ENCODE measurements at places on chromosomes 7 and 10. TPM values are rescaled to one million over a fixed set of nuclear protein-coding genes. Genes with fewer than 3 reads are reported as not detected.

Gene MACC1
- total RNA-seq = 26.6 TPM

Gene HIBADH
- total RNA-seq = 14.2 TPM

Gene SPDYE5
- not detected for total RNA-seq

Gene PRSS37
- not detected for total RNA-seq

Gene CH25H
- not detected for total RNA-seq

Gene TLX1
- total RNA-seq = not detected

Gene LRRD1
- not detected for total RNA-seq

Gene PRKAR2B
- 0.48 TPM for total RNA-seq

Gene UBE2D1
- total RNA-seq = 13.4 TPM

Gene GIMAP8
- total RNA-seq = 6.2 TPM

Gene COL1A2
- total RNA-seq = 2.1 TPM

Gene NUTM2B
- not detected for total RNA-seq

Gene VSTM4
- not detected for total RNA-seq

- no peak for DNase-seq
These were observed 92.0 kb downstream of the ITGA8 start for GRCh38 chr10:15627617-15628196.

GRCh38 chr7:123557016-123557397 is 611 bp downstream of the NDUFA5 start:
- DNase-seq = no peak

DNA sequence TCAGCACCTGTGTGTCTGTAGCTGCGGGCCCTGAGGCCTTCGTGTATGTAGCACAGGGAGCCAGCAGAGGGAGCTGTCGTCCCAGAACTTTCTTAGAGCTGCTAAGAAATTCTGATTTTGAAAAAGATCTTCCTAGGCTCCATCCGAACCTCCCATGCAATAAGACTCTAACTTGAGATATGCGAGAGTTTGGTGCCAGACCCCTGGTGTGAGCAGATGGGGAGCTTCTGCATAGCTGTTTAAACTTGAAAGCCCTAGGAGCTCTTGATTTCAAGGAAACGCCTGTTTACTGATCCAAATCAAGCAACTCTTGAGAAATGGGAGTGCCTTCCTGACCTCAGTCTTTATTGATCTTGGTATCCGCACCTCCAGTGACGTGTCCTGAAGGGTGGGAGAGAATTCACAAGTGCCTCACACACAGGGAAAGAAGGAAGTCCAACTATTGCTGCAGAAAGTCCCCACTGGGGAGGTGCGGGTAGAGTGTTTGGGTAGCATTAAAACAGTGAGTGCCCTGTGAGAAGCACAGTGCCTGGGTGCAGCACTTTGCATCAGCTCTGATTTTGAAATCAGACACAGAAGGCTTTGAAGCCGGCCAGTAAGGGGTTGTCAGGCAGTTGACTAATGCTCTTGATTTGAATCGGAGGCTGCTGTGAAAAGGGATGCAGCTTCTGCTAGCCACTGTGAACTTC is 66.4 kb upstream of the STRIP2 start:
- peak; percentile 57 for DNase-seq

- no peak for DNase-seq
These were observed 157.4 kb upstream of the MAGI2 start for GRCh38 chr7:79610748-79611304.

DNA sequence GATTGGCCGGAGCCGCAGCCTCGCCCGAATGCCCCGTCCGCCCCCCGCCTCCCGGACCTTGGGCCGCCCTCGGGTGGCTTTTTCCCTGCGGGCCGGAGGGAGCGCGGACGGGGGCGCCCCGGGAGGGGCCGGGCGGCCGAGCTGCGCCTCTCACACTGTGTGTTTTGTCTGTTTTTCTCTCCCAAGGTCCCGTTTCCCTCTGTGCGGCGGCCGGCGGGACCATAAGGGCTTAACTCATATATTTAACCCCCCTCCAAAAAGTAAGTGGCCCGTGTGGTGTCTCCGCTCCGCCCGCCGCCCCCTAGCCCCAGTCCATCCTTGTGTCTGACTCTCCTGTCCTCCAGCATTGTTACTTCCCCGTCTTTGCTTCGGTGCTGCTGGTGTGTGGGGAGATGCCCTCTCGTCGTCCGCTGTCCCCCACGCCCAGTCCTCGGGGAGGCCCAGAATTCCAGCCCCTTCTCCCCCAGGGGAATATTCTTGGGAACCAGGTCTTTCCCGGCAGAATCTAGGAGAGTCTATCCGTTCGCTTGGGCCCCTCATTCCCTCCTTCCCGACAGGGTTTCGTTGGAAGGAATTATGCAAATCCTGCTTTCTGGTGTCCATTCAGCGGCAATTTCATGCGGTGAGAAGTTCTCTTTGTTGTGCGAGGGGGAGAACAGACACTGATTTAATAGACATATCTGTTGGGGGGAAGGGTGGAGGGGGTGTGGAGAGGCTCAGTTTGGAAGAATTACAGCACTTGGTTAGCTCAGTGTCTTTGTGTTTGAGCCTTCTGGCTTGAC is 1.3 kb downstream of the LCOR start:
- DNase-seq = no peak

DNA sequence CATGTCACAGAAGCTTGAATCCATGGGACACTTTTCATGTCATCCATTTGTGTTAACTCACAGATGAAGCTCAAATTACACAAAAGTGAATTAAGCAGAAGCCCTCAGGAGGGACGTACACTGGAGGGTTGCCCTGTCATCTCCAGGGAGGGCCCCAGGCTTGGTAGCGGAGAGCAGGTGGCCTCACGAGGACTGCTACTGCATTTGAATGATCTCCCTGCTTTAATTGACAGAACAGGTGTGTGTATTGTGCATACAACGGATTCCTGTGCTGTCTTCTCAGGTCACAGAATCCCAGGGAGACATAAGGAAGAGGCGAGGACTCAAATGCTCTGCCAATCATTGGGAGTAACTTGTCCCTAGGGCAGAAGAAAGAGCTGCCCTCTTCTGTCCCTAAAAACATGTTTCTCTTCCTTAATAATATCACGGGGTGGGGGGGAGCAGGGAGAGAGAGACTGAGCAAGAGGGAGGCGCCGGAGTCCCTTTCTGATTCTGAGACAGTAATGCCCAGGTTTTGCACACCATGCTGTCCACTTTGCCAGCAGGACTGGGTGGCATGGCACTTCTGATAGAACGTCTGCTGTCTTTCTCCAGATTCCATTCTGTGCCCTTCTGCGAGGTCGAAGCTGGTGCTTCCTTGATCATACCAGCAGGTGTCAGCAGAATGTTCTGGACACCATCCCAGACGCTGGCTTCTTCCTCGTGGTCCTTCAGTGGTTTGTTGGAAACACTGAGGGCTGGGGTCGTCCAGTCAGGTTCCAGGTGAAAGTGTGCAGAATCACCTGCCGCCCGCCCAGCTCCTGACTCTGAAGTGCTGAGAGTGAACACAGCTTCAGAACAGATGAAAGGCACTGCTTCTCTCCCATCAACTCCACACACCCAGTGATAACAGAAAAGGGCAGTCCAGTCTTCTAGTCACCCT is 26.2 kb upstream of the RASGEF1A start:
- no peak for DNase-seq

- DNase-seq = no peak
These were observed 139.6 kb downstream of the SND1 start for GRCh38 chr7:127791446-127792189.

DNA sequence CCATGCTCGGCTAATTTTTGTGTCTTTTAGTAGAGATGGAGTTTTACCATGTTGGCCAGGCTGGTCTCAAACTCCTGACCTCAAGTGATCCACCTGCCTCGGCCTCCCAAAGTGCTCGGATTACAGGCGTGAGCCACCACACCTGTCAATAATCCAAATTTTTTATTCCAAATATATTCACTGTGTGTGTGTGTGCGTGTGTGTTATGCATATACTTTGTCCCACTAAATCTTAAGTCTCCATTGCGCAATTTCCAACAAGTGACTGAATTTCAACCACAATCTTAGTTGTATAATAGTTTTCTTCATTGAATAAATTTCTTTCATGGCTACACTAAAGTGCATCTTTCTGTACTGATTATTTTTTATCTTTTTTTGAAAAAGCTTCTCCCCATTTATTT is 2.7 kb downstream of the KRIT1 start:
- no peak for DNase-seq

DNA sequence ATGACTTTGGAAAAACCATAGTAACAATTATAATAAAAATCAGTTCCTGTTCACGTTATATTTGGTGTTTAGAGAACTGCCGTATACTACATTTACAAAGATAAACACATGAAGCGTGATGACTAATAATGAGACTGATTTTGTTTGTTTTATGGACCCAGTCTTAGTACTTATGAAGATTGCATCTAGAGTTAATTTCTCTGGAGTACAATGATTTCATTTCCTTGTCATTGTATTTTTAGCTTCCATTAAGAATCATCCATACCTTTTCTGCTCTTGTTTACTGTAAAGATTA is 2.9 kb downstream of the RBM20 start:
- DNase-seq = no peak

DNA sequence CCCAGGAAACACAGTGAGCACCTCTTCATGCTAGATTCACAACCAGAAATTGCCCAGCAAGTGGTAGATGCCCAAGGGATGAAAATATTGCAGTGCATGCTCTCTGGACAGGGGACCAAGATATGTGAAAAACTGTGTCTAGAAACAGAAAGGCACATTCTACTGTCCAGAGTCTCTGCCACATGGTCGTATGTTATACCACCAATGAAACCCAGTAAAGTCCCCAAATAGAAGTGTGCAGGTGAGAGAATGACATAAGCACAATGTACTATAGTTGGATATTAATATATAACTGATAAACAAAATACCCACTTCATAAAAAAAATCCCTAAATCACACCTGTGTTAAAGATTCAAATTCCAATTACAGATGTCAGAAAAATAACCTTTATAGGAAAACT is 43.8 kb downstream of the RASGEF1A start:
- no peak for DNase-seq

- no peak for DNase-seq
These were observed 59.1 kb downstream of the ANKRD26 start for GRCh38 chr10:27041196-27041595.

GRCh38 chr7:85773116-85773728 is 586.4 kb upstream of the SEMA3D start:
- no peak for DNase-seq

DNA sequence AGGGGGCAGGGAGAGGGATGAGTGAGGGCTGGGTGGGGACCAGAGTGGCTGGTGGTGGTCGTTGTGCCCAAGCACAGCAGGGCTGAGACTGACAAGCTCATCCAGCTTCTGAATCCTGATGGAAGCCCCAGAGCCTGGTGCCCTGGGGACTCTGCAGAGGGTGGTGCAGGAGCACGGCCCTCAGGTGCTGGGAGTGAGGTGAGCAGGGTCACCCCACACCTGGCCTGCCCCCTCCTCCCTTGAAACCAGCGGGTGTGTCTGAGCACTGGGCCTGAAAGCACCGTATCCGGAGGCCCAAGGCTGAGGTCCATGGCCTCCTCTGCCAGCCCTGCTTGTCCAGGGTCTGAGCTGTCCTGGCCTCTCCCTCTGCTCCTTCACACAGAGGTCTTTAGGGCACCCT is 218.2 kb downstream of the ZNF248 start:
- no peak for DNase-seq

DNA sequence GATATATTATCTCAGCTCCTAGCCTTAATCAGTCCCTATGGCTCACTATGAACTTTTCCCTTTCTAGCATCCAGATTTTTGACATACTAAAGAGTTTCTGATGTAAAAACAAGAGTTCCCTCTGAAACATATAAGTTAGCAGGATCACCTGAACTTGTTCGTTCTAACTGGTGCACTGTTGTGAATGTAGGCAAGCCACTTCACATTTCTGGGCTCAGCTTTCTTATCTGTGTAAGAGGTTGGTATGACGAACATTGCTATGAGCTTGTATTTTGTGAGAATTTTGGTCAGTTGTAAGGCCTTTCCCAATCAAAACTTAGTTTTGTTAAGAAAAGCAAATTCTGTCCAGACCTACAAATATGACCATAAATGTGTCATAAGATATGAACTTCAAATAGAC is 46.1 kb downstream of the MAGI2 start:
- DNase-seq = no peak

DNA sequence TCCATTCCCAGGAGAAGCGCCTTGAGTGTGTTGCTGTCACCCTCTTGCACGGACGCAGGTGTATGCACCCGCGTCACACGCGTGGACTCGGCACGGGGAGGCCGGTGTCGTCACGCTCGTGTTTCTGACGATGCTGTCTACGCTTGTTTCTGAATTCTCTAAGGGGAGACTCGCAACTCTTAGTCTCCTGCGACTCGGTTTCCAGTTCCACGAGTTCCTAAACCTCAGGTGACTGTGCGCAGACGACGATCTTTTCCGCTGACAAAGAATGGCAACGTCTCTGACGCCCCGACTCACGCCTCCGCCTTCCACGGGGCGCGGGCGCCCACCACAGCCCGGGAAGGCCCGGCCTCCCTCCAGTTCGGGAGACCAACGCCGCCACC is 579 bp downstream of the IDI1 start:
- DNase-seq = no peak

DNA sequence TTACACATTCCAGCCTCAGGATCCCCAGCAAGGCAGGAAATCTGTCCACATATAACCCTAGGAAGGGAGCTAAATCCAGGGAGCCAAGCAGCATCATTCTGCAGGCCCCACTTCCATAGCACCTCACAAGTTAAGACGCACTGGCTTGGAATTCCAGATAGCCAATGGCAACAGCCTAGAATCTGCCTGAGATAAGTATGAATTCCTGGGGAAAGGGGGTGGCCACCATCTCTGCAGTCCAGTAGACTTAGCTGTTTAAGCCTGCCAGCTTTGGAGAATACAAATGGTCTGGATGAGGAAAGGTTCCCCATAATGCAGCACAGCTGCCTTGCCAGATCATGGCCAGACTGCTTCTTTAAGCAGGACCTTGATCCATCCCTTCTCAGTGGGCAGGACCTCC is 179.4 kb upstream of the PRSS1 start:
- DNase-seq = no peak

GRCh38 chr10:78684947-78685346 is 383.8 kb upstream of the ZMIZ1 start:
- no peak for DNase-seq

- no peak for DNase-seq
These were observed at the start of gene ANKRD2 for GRCh38 chr10:97572214-97572989. Gene ANKRD2, plus strand, starts transcription at chr10:97572779. Its CDS starts 10 bp downstream, at chr10:97572789.

DNA sequence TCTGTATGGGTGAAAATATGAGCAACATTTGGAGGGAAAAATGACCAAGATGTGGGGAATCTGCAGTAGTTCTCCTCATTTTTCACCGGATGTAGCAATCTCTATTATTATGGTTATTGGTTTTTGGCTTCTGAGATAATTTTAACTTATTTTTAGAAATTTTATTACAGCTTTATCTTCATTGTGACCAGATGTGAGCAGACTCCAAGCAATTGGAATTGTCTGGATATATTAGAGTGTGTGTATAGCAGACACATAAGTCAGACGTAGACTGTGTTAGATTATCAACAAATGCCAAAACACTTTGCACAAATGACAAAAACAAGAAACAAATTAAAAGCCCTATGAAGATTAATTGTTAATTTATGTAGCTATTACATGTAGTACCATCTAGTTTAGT is 249.1 kb downstream of the DNAJB9 start:
- no peak for DNase-seq

- peak; percentile 71 for DNase-seq
These were observed 15.2 kb downstream of the PALD1 start for GRCh38 chr10:70493660-70494234.

DNA sequence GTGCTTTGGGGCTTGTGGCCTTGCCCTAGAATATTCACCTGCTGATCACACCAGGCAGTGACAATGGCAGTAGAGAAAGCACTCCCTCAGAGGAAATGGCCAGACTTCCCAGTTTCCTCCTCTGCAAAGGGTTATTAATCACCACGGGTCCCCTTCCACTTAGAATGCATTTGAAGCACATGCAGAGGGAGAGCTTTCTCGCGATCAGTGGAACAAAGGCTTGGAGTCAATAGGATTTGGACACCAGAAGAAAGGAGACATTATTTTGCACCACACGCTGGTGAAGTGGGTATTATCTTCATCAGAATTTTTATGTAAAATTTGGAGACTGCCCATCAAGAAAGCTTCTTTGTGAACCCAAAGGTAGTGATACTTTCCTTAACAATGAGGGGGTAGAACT is 35.4 kb upstream of the INHBA start:
- DNase-seq = no peak
